ENCODE measurements at places on chromosomes 6 and 20. TPM values are rescaled to one million over a fixed set of nuclear protein-coding genes. Genes with fewer than 3 reads are reported as not detected.

LKAAEAR1 gene
- 3.7 TPM for total RNA-seq

BCAS1 gene
- total RNA-seq: not detected

HLA-DQA2 gene
- not detected for total RNA-seq

DNA sequence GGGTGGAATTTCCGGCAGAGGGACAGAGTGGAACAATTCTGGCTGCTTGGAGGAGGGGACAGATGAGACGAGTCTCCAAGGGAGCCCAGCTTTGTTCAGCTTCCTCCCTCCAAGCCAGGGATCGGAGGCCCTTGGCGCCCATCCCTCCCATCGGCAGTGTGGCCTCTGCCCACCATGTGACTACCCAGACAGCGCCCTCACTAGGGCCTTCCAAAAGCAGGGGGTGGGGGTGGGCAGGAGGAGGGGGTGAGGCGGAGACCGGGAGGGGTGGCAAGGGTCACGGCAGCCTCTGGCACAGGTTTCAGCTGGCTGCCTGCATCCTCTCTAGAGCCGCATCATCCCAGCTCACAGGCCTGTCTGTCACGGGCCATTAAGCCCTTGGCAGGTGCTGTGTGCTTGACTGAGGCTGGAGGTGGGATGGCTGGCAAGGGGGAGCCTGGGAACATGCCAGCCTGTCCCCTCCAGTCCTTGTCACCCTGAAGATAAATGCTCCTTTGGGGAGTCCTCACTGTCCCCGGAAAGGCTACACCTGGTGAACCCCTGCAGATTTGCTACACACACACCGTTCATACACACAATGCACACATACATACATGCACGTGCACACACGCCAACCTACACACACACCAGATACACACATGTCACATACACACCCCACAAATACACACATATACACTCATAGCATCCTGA, 6.2 kb upstream of the FGD2 start:
- DNase-seq: no peak

DNA sequence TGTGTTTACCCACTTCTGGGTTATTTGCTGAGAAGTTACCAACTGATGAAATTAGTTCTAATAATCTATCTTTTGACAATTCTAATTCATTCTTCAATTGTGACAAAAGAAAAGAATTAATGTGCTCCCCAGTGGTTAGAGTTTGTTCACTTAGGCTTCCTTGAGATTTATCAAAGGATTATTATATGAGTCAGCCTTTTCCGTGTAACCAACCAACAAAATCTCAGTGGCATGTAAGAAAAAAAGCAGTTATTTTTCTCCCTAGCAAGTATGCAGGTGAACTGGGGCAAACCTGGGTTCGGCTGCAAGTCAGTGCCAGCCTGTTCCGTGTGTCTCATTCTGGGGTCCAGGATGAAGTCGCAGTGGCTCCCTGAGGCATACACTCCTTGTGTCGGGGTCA, 28.8 kb upstream of the HIVEP1 start:
- DNase-seq: no peak

DNA sequence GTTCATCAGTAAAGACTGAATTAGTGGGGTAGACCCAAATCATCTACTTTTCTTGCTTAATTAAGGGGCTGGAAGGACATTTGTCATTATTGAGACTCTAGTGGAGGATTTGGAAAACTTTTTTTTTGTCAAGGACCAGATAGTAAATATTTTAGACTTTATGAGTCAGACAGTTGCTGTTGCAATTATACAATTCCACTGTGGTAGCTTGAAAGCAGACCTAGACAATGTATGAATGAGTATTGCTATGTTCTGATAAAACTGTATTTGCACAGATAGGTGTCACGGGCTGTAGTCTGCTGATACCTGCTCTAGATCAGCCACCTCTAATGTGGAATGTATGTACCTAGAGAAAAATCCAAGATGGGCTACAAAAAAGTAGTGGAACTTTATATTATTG, 175.0 kb downstream of the CARMIL1 start:
- DNase-seq: peak; percentile 59

GRCh38 chr6:65501045-65501444, 206.0 kb downstream of the EYS start:
- DNase-seq: no peak

DNA sequence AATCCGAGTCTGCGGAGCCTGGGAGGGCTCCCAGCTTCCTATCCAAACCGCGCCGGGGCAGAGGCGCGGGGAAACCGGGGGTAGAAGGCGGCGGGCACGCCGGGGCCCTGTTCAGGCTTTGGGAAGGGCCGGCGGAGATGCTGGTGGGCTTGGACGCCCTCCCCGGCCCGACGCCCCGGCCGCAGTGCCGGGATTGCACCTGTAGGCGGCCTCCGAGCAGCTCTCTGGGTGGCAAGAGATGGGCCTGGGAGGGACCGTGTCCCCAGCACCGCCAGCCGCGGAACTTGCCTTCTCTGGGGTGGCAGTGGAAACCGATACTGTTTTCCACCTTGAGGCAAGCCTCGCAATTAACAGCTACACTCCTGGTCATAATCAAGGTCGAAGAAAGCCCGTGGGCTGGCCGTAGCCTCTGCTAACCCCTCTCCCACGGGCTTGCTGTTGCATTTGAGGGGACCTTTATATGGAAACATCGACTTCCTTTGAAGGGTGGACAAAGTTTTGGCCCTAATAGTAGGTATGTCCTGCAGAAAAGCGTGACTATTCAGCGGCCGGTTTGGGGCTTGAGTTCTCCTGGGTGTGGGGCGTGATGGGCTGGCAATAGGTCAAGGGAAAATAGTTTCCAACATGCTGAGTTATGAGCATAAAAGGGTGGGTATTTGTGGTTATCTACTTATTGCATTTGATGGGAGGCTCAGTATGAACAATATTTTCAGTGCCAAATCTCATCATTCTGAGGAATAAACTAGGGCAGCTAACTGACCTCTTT, 1.1 kb upstream of the JAG1 start:
- peak; percentile 86 for DNase-seq

DNA sequence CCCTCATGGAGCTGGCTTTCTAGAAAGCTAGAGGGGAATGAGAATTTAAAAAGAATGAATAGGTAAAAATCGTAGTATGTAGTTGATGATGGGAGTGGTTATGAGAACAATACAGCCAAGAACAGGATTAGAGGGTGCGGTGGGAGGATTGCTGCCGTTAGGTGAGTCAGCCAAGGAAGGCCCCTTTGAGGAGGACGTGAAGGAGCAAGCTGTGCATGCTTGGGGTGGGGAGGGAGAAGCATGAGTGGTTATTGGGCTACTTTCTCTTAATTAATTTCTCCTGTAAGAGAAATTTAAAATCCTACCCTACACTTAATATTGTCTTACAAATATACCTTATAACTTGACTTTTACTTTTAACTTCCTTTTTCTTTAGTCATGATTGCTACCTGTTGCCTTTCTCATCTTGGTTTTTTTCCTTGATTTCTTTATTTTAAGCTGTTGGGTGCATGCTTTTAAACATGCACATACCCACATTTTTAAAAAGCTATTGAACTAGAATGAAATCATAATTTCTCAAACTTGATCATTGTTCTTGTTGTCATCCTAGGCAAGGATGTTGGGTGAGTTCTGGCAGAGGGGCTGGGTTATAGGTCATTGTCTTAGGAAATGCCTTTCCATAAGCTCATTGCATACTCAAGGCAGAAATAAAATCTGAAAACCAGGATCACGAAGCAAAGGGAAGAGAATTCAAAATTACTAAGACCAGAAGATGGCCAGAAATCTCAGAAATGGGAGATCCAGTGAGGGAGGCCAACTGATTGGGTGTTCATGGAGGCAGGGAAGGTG, 114.5 kb downstream of the TCP11 start:
- peak; percentile 81 for DNase-seq
